Activated CD4-positive, alpha-beta T cell treated with anti-CD3 and anti-CD28 coated beads for 24 hours (primary cell): ENCODE measurements at places on chromosomes 3 and 15.

DNA sequence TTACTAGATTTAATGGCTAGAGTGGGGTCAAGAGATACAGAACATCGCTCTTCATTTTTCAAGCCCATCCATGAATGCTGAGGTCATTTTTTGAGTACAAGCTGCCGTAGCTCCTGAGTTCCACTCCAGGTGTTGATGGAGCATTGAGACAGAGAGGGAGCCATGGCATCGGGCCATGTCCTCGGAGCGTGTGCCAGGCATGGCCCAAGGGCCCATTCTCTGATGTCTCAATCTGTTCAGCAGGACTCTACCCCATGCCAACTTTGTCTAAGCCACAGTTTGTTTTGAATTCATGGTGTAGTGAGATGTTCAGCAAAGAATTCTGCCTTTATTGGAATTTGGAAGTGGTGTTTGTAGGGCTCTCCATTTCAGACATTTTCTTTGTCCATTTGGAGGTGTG, 110.5 kb upstream of the ADAMTS9 start:
- DNase-seq: no peak

DNA sequence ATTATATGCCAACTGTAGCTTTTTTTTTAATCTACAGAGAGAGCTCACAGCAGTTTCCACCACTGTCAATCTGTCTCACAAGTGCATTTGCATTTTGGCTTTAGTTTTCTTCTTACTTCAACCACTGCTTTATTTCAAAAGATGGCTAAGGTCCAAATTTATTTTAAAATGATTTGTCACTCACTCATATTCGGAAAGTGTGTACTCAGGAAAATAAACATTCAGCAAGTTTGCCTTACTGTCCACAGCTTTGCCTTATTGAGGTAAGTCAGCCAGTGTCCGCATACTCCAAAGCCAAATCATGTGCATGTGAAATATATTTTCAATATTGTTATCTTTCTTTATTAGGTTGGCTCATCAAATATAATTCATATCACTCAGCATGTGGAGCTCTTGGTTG, 240.7 kb upstream of the ARHGEF26 start:
- DNase-seq: no peak

GRCh38 chr3:82157952-82158351, 396.5 kb upstream of the GBE1 start:
- no peak for DNase-seq

DNA sequence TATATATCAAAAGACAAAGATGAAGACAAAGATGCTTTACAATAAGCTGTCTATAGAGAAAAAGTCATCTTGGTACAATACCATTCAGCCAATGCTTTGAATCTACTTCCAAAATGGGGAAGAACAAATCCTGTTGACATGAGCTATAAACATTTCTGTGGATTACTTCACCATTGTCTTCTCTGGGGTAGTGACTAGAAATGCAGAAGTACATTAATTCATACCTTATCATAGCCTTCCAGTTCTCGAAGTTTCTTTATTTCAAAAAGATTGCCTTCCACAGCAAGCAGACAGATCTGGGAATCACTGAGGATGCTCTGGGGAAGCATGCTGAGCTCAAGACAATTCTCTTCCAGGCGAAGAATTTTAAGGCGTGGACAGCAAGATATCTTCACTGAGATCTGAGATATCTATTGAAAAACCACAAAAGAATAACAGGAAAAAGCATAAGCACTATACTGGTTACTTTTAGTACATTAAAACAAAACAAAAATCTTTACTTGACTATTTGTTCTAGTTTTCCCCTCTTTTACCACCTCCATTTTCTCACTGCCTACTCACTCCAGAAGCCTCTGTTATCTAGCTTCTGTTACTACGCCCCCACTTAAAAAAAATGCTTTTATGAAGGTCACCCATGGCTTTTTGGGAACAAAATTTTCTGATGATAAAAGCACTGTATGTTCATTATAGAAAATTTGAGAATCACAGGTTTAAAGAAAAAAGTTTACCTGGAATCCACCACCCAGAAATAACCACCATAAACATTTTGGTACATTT, 3.6 kb downstream of the LRRC57 start:
- no peak for DNase-seq

DNA sequence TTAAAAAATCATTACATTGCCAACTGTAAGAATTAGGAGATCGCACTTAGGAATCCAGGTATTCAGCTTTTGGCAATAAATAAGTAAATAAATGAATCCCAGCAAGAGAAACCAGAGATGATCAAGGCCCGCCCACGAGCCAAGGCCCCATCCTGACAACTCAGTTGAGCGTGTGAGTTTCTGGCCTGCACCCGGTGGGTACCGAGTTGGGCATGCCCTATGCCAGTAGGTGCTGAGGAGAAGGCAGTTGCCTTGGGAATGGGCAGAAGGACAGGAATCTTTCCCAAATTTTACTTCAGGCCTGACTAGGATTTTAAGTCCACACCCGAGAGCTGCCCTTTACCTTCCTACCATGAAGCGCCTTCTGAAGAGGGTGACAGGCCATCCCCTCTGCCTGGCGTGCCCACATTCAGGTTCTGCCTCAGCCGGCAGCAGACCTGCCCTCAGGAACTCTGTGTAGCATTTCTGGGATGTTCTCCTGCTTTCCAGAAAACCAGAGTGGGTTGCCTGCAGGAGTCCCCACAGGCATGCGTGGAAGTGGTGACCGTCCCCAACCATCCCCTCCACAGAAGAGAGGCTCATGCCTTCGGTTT, 99.3 kb upstream of the ALDH1A3 start:
- no peak for DNase-seq

GRCh38 chr3:76369170-76369569, 583.8 kb upstream of the ZNF717 start:
- DNase-seq: no peak

- DNase-seq: no peak
Observed at GRCh38 chr3:120875989-120876388, 32.0 kb upstream of the STXBP5L start.

GRCh38 chr15:67130166-67130565, 64.8 kb downstream of the SMAD3 start:
- no peak for DNase-seq

DNA sequence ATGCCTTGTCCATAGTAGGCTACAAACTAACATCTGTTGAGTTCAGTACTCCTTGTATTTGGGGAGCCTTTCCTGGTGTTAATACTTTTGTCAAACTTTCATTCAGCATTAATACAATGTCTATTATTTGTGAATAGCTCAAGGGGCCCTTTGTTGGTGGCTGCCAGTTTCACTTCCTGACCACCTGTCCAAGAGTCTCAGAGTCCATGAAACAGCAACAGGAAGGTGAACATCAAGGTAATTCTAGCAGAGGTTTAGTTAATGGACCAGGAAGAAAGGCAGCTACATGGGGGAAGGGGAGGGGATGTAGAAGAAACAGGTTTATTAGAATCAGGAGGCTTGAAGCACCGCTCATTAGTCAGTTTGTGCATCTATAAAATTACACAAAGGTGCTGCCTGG, 386.9 kb downstream of the PDCD6IP start:
- no peak for DNase-seq

GRCh38 chr15:45958924-45959323, 324.1 kb downstream of the SQOR start:
- DNase-seq: no peak

GRCh38 chr3:61058836-61059235, 192.4 kb downstream of the FHIT start:
- no peak for DNase-seq

DNA sequence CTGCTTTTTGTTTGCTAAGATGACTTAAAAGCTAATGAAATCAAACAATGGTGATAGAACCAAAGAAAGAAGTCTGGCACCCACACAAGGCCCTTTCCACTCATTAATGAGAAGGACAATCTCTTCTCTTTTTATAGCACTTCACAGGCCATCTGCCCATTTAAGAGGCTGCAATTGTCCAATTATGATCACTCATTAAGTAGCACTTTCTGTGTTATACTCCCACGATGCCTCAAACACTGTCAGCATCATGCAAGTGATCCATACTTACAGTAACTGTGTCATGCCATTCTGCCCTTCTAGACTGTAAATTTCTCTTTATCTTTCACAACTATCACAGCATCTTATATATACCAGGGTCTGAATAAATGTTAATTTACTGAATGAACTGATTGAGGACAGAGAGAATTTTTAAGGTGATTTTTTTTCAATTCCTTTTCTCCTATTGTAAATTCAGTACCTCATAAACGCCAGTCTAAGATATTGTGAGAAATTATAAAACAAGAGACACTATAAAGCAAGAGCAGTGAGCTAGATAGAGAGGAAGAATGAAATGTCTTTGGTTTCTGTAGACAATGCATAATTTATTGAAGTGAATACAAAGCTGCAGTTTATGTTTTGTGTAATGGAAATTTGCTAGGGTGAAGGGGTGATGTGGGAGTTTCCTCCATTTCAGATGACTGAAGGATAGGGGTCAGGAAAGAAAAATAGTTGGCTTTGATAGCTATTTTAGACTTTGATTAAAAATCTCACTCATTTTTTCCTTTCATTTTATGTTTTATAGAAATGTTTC, 17.3 kb downstream of the CD200 start:
- DNase-seq: no peak

- DNase-seq: no peak
Observed at GRCh38 chr3:151955356-151955755, 81.9 kb downstream of the SUCNR1 start.

DNA sequence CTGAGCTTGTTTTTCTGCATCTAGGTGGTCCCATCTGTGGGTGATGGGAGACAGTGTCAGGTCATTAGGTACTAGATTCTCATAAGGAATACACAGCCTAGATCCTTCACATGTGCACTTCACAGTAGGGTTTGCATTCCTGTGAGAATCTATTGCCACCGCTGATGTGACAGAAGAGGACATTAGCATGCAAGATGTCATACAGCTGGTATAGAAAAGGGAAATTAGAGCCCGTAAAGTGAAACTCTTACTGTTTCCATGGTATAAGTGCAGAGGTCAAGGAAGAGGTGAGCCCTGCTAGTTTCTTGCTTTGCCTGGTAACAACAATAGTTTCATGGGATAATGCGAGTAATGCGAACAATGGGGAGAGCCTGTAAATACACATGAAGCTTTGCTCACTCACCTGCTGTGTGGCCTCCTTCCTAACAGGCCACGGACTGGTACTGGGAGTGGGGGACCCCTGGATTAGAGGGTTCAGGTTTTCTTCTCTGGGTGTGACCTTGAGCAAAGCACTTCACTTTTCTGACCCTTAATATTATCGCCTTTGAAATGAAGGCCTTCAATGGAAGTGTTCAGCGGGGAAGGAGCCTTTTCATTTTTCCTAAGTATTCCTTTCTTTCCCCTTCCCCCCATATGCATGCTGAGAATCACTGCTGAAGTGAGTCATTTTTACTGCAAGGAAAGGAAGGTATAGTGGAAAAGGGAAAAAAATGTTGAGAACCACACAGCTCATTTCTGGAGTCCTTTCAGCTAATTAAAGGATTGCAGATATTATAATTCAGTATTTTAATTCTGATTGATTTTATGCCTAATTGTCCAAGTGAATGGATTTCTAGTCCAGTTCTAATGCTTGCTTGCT, 286.4 kb downstream of the UBE2E2 start:
- DNase-seq: no peak
